ENCODE measurements at places on chromosomes 1 and 21.

- no peak for DNase-seq
These were observed 166.0 kb upstream of the C8B start for GRCh38 chr1:57131701-57132394.

- peak; percentile 79 for DNase-seq
These were observed 60.2 kb upstream of the PDE9A start for GRCh38 chr21:42593007-42593814.

DNA sequence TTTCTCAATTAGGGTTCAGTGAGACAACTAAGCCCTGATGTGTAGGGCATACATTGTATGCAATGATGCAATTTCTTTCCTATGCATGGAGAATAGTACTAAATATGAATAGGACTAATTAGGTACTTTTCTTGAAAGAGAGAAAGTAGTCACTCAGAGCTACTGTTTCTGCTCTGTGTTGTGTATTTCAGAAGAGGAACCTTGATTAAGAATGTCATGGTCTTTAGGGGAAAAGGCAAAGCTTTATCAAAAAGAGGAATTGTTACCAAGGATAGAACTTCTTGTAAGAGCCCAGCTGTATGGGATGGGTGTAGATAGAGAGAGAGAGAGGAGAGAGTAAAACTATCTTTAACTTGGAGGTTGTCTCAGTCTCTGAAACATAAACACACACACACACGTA, 49.1 kb downstream of the HLX start:
- DNase-seq = no peak

- DNase-seq = no peak
These were observed 78.8 kb downstream of the TRABD2B start for GRCh38 chr1:47918257-47918867.

GRCh38 chr21:42096566-42096965, 25.4 kb downstream of the UMODL1 start:
- DNase-seq = no peak

GRCh38 chr1:239807361-239807760, 284.3 kb upstream of the FMN2 start:
- no peak for DNase-seq

- DNase-seq = no peak
These were observed 152.2 kb downstream of the SIPA1L2 start for GRCh38 chr1:232477728-232478127.

GRCh38 chr1:21123287-21123948, 53.3 kb downstream of the EIF4G3 start:
- DNase-seq = no peak

DNA sequence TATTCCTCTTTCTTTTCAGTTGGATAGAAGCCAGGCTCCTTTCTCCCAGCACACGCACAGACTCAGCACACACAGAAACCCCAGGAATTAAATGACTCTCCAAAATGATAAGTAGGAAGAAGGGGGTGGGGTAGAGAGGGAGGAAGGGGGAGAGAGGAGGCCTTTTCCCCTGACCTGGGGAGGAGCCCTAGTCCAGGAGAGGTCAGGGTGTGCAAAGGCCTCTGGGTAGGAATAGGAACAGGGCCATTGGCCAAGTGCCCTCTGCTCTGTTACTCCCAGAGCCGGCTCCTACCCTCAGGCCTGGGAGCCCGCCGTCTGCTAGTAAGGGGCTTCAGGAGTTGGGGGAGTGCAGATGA, 35.6 kb upstream of the PUM1 start:
- DNase-seq = no peak

DNA sequence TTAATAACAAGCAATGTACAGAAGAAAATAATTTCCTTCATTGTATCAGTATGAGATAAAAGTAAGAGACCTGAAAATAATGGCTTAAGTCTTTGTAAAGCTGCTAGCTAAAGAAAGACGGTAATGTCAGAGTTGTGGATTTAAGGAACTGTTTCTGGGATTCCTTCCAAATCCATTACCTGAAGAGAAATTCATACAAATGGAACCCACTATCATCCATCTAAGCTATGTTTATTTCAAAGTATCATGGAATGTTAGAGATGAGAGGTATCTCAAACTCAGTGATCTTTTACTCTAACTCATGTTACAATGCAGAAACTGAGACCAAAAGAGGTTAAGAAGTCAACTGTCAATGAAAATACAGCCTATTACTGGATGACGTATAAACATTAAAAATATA, 197.7 kb downstream of the DENND1B start:
- no peak for DNase-seq

GRCh38 chr1:45216861-45217260, 10.5 kb upstream of the ZSWIM5 start:
- DNase-seq = no peak

- DNase-seq = no peak
These were observed 107.0 kb upstream of the HMCN1 start for GRCh38 chr1:185627171-185627570.

GRCh38 chr1:165403835-165404482, 41.0 kb downstream of the RXRG start:
- peak; percentile 19 for DNase-seq

DNA sequence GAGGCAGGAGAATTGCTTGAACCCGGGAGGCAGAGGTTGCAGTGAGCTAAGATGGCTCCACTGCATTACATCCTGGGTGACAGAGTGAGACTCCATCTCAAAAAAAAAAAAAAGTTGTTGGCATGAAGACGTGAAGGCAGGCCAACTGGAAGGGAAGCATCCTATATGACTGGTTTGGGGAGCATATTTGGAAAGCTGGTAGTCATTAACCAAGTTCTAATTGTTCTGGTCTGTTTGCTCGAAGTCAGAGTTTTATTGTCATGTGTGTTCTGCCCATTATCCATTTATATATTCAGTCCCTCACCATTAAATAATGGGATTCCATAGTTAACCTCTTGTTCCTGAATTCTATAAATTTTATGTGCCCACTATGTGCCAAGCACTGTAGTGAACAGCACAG, 3.3 kb upstream of the GLRX2 start:
- no peak for DNase-seq

- DNase-seq = peak; percentile 82
These were observed 67.4 kb downstream of the ARHGEF10L start for GRCh38 chr1:17606826-17607440.

Measured in cerebellar cortex (tissue), 1 donor.